HTR-8/SVneo (cell line): ENCODE measurements at places on chromosomes 3 and 15.

GRCh38 chr15:69573815-69574475 is 121.3 kb downstream of the RPLP1 start:
- DNase-seq = no peak

- no peak for DNase-seq
Measured at GRCh38 chr3:187739561-187740332, 5.5 kb downstream of the BCL6 start.

- DNase-seq = no peak
Measured at GRCh38 chr3:188244395-188244861, 90.5 kb downstream of the LPP start.

DNA sequence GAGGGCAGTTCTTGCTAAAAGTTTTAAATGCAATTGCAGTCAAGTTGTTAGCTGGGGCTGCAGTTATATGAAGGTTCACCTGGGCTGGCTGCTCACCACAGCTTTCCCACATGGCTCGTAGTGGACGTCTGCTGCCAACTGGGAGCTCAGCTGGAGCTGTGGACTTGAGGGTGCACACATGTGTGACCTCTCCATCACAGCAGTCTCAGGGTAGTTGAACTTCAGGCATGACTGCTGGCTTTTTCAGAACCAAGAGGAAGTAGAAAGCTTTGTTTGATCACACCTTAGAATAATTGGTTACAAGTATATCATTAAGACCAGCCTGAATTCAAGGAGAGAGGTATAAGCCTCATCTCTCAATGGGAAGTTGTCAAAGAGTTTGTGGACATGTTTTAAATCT is 74.1 kb downstream of the CHL1 start:
- no peak for DNase-seq

DNA sequence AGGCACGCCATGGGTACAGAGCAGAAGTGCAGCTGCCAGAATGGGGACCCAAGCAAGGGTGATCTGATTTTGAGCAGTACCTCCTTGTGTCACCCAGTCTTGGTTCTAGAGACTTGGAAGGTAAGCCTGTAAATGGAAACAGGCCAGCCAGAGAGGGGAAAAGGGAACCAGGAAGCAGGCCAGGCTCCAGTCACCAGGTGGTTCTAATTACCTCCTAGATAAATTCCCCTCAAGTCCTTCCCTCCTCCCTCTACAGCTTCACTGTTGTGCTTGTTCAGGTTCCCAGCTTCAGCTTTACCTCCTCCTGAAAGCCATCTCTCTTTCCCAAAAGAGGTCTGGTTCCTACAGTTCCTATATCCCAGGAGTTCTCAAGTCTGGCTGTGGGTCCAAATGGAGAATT is 58.8 kb upstream of the SLC7A14 start:
- no peak for DNase-seq

- no peak for DNase-seq
Measured at GRCh38 chr3:144942093-144942837, 970.6 kb downstream of the DIPK2A start.

DNA sequence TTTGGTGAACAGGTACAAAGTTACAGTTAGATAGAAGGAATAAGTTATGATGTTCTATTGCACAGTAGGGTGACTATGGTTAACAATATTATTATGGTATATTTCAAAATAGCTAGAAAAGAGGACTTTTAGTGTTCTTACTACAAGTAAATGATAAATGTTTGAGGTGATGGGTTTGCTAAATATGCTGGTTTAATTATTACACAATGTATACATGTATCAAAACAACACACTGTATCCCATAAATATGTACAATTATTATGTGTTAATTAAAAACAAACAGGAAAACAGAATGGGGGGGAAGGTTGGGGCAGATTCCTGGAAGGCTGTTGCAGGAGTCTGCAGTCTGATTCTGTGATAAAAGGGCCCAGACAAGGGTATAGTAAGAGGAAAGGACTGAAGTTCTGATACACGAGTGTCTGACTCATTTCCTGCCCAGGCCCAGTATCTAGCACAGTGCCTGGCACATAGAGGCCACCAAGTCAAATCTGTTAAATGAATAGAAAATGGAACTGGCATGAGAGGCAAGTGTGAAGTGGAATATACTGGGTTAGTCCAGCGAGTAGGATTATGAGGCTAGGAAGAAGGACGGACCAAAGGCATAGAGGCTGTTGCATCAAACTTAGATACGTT is 7.2 kb upstream of the ENTPD3 start:
- DNase-seq = no peak

GRCh38 chr15:70826634-70827033 is 27.3 kb downstream of the LARP6 start:
- DNase-seq = peak; percentile 55

GRCh38 chr3:126424039-126424717 is 29.5 kb downstream of the CFAP100 start:
- DNase-seq = no peak

DNA sequence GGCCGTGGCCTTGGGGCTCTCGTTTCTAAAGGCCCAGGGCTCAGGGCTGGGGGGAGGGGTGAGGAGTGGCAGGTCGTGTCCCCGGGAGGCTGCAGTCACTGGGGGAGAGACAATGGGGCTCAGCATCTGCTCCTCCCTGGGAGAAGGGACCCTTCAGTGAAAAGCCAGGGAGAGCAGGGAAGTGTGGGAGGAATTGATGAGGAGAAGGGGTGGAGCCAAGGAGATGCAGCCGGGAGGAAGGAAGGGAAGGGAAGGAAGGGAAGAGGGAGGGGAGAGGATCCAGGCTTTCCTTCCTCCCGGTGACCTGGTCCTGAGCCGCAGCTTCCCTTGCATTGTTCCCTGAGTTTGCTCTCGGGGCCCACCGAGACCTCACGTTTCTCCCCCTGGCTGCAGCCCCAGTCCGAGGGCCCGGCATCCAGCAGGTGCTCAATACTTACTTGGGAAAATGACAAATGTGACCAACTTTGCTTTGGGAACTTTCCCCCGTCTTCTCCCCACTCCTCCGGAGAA is 1.4 kb upstream of the ZNF710 start:
- DNase-seq = no peak

DNA sequence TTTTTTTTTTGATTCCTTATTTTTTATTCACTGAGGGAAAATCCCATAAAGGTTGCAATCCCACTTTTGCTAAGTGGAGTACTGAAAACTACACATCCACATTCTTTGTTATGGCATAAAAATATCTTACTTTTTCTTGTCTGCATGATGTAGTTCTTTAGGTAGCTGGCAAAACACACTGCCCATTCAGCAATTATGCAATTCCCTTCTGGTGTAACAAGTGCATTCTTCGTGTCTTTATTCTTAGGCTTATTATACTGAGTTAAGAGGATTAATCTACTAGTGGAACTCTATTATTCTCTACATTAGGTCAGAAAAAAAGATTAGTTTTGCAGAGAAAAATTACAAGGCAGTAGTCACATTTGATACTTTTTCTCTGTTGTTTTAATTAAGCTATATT is 403.8 kb upstream of the GBE1 start:
- no peak for DNase-seq

- no peak for DNase-seq
Measured at GRCh38 chr3:9298236-9298635, 48.8 kb upstream of the SRGAP3 start.

DNA sequence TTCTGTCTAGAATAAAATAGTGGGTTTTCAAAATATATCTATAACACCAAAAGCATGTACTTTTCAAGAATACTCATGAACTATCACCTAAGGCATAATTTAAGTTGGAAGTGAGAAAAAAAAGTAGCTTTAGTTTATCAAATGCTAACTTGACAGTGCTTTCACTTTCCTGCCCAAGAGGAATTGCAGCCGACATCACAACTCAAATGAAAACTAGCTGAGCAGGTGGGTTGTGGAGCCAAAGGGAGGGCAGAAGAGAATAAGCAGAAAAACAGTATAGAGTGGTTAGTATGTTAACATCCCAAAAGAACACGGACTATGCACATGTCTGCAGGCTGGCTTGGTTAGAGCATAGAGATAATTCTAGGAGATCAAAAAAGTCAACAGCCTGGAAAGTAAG is 120.9 kb downstream of the NEDD4 start:
- DNase-seq = no peak

GRCh38 chr3:58631742-58632141 is 34.8 kb downstream of the FAM3D start:
- no peak for DNase-seq

GRCh38 chr3:9638155-9638554 is 11.2 kb upstream of the MTMR14 start:
- no peak for DNase-seq

DNA sequence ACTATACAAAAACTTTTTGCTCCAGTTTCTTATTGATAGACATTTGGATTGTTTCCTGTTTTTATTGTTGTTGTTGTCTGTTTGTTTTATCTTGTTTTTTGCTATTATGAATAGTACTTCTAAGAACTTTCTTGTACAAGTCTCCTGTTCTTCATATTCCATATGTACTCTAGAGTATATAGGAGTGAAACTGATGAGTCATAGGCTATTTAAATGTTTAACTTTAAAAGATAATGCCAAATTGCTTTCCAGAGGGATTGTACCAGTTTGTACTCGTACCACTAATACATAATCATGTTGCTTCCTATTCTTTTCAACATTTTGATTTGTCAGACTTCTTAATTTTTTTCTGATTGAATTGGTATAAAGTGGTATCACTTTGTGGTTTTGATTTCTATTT is 19.6 kb downstream of the LRRC49 start:
- no peak for DNase-seq

DNA sequence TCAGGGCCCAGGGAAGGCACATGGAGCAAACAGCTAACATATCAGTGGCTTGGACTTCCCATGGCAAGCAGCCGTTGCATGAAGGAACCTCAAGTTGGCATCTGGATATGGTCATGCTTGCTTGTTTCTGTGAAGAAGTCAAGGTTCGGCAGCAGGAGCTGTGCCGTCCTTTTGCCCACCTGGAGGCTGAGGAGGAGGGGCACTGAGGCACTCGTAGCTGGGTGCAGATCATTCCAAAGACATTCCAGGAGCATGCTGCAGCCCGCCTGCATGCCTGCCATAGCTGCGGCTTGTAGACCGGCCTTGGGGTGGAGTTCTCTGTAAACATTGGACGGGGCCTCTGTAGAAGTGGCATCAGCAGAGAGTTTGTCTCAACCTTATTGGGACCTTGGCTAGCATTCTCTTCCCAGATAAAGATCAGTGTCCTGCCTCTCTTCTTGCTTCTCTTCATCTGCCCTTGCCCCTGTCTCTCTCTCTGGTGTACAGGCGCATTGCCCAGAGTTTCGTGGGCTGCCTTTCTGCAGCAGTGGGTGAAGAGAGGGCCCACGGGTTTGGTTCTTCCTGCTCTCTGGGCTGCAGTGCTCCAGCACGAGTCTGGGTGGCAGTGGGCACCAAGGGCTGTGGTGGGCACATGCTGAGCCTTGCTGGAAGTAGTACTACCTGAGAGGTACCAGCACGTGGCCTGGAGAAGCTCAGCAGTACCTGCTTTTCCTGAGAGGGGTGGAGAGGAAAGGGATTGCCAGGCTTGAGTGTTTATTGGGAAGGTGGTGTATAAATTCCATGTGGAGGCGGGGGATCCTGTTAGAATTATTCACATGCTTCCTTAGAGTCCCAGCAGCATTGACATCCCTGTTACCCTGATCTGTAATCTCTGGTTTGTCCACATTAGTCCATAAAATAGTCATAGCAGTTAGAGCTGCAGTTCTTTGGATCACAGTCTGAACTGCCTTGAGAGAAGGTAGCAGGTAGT is 49.4 kb downstream of the CHCHD6 start:
- DNase-seq = peak; percentile 61

- no peak for DNase-seq
Measured at GRCh38 chr3:183073839-183074238, 25.5 kb downstream of the MCCC1 start.

- no peak for DNase-seq
Measured at GRCh38 chr15:86865920-86866319, 786.2 kb downstream of the AGBL1 start.

DNA sequence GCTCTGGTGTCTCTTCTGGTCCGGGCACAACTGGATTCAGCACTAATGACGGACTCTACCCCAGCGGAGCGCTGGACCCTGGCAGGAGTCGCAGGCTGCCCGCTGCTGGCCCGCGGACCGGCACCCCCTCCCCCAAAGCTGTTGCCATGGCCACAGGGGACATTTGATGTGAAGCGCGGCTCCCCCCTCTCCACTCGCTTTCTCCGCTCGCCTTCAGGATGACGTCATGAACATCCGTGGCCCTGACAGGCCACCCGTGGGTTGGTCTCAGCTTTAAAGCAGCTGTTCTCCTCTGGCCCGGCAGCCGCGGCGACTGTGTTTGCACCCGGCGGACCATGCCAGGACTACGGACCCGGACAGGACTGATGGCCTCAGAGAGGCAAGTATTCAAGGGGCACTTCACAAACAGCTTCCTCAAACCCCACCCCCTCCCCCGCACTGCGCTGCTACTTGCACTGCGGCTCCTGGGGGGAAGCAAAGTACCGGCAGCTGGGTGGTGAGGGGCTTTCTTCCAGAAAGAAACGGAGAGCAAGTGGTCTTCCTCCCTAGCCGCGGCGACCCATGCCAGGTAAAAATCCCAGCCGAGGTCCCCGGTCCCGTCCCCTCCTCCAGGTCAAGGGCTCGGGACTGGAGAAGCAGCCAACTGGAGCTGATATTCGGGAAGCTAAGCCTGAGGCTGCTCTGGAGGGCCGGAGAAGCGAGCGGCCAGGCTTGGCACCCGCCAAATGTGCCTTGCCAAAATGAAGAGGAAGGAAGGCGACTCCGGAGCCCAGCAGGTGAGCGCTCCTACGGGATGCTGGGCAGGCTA is 16.6 kb upstream of the AEN start:
- DNase-seq = no peak

DNA sequence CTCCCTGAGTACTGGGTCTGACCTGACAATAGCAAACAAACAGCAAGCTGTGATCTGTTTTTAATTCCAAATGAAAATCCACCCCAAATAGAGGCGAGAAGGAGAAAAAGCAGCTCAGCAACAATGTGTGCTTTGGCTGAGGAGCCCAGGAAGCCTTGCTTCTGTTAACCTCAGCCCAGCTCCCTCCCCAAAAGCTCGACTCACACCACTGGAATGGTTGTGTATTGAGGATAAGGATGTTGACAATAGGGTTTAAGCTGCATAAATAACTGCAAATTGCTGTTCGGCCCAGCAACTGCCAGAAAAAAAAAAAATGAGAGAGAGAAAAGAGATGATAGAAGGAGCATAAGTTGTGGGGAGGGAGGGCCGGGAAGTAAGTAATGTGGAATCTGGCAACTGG is 104.0 kb upstream of the TBC1D5 start:
- no peak for DNase-seq

- DNase-seq = no peak
Measured at GRCh38 chr3:21447476-21448151, 303.4 kb downstream of the ZNF385D start.

- no peak for DNase-seq
Measured at GRCh38 chr3:129046037-129046731, 14.4 kb upstream of the GP9 start.

- DNase-seq = no peak
Measured at GRCh38 chr3:17539436-17539835, 203.0 kb downstream of the TBC1D5 start.

DNA sequence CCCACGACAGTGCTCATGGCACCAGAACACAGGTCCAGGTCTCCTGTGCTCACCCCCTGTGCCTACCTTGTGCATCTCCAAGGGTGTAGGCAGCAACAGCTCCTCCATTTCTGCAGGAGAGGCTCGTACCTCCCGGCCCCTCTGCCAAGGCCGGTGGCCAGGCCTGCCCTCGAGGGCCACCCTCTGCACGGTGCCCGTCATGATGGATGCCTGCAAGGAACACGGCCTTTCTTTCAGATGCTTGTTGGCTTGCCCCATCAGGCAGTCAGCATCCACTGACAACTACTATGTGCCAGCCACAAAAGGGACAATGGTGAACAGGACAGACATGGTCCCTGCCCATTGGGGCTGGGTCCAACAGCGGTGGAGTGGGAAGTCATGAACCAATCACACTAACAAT is 43.8 kb downstream of the GRIP2 start:
- DNase-seq = no peak

GRCh38 chr3:55476515-55476914 is 10.6 kb downstream of the WNT5A start:
- no peak for DNase-seq
